ENCODE measurements at places on chromosomes 1 and 21. TPM values are rescaled to one million over a fixed set of nuclear protein-coding genes. Genes with fewer than 3 reads are reported as not detected.

Gene KCNT2
- 26.1 TPM for total RNA-seq

GRCh38 chr1:29258189-29258975 lies 22.1 kb downstream of the PTPRU start:
- DNase-seq, result no peak
- no peak overlapping the region for H3K27ac ChIP-seq
- no peak overlapping the region for H3K4me3 ChIP-seq
- peaks cover 6% of the 10 kb centered on the region for H3K27me3 ChIP-seq
- H3K4me1 ChIP-seq, result peaks cover 13% of the 10 kb centered on the region

DNA sequence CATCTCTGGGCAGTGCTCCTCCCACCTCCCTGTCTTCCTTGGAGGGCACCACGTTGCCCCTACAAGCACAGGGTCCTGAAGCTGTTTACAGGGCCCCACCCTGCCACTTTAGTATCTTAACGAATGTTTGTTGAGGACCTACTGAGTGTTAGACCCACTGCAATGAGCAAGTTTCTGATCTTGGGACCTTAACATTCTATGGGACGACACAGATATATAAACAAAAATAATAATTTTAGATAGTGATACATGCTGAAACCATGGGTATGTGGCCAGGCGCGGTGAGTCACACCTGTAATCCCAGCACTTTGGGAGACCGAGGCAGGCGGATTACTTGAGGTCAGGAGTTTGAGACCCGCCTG lies 10.1 kb downstream of the ENTREP3 start:
- H3K27me3 ChIP-seq, result no peaks in the 10 kb centered on the region
- peaks cover 27% of the 10 kb centered on the region for H3K4me1 ChIP-seq
- peak overlapping the region; percentile 98 for H3K27ac ChIP-seq

GRCh38 chr21:33661146-33661545 lies 18.8 kb downstream of the ITSN1 start:
- peaks cover 16% of the 10 kb centered on the region for H3K4me1 ChIP-seq
- H3K36me3 ChIP-seq, result peaks cover 14% of the 10 kb centered on the region
- H3K27me3 ChIP-seq, result no peaks in the 10 kb centered on the region
- H3K27ac ChIP-seq, result no peak overlapping the region
- DNase-seq, result no peak
- no peak overlapping the region for H3K4me3 ChIP-seq

Gene LCE2C
- not detected for total RNA-seq

Gene SDHB
- total RNA-seq, result 46.3 TPM

GRCh38 chr1:178599745-178600144 lies 86.8 kb downstream of the TEX35 start:
- no peak overlapping the region for H3K4me3 ChIP-seq
- no peaks in the 10 kb centered on the region for H3K4me1 ChIP-seq
- no peaks in the 10 kb centered on the region for H3K27me3 ChIP-seq
- no peak overlapping the region for H3K27ac ChIP-seq

Gene CAMTA1
- 99.0 TPM for total RNA-seq
